ENCODE measurements at places on chromosomes 2 and 18.

DNA sequence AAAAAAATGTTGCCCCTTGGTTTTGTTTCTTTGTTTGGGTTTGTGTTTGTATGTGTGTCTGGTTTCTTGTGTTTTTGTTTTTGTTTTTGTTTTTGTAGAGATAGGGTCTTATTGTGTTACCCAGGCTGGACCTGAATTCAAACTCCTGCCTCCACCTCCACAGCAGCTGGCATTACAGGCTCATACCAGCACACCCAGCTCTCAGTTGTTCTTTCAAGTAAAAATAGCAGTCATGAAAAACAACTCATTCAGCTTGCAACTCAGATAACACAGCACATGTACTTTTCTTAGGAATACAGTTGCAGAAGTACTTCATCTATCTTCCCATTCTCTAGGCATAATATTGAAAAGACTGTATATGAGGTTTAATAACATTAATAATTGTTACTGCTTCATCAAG, 37.0 kb downstream of the ZC3H8 start:
- no peak for DNase-seq

GRCh38 chr2:230714136-230714480, 1.5 kb downstream of the CAB39 start:
- no peak for DNase-seq

DNA sequence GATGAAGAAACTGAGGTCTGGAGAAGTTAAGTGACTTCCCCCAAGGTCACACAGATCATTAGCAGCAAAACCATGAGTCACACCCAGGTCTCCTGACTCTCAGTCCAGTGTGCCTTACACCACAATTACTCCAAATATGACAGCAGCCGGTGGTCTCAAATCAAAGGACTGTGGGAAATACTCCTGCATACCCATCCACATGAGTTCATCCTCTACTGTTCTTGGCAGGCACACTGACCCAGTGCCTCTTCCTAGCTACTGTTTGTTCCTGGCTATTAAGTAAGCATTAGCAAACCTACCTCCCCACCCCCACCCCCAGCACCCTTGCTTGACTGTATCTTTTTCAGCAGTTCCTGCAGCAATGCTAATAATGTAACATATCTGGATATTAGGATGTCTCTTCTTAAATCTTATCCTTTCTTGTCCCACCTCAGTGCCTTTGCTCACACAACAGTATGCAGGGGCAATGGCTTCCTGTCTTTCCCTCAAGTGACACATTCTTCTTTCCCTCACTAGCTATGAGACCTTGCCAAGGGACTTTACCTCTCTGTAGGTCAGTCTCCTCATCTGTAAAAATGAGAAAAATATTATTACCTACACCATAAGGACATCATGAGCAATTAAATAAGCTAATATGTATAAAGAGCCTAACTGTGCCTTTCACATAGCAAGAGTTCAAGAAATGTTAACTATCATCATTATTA, 46.2 kb downstream of the FAM98A start:
- no peak for DNase-seq

GRCh38 chr2:147108548-147108947, 736.3 kb upstream of the ACVR2A start:
- DNase-seq = no peak

DNA sequence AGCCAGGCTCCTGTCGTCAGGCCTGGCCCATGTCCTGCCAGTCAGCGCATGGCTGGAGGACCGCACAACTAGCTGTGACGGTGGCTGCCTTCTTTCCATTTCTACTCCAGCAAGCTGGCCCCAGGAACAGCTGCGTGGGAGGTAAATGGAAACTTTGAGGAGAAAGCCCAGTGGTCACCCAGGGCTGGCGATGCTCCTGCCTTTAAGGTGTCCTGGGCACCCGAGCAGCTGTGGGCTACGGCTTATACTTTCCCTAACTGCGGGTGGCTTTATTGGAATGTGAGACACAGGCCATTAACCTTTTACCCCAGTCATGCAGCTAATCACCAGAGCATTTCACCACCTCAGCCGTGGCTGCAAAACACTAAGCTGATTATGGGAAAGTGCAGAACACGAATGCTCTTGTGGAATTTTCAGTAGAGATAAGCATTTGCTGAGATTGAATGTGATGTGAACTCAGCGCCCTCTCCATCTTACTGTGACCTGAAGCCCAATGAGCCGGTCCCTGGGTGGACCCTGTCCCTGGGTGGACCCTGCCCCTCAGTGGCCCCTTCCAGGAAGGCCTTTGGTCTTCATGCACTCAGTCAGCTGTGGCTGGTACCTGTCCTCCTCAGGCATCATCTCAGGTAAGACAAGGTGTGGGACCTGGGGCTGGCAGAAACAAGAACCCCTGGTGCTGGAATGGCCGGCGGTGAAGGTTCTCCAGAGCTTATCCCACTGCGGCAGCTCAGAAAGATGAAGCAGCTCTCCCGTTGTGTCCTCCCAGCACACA, 275.4 kb upstream of the HS6ST1 start:
- DNase-seq = no peak

GRCh38 chr2:109231996-109232705, 103.1 kb downstream of the SH3RF3 start:
- no peak for DNase-seq

DNA sequence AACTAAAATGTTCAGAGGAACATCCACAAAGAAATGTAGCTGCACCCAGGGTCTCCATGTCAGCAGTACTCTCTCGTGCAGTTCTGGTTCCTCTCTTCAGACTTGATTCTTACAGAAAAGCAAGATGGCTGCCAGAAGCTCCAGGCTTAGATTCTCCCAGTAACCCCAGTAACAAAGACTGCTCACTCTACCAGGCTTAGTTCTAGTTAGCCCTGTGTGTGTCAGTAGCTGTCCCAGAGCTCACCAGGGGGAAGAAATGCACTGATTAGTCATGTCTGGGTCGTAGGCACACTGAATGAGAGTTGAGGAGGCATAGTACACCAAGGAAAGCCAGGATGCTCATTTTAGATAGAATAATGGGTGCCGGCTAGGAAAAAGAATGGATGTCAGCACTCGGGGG, 395.0 kb upstream of the NRP2 start:
- DNase-seq = no peak

DNA sequence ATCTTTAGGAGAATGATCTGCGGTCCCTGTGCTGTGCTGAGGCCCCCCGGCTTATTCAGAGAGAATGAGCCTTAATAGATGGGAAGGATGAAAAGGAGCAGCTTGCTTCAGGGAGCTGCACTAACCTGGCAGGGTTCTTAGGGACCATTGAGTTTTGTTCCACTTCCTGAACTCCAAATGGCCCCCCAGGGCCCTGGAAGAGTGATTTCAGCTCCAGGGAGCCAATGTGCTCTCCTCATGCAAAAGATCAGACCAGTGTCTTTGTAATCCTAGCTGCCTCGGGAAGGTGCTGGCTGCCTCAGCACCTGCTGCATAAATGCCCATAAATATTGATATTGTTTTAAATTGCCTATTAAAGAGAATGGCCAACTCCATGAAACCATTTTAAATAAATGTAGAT, 210.2 kb downstream of the NCK2 start:
- DNase-seq = no peak

GRCh38 chr2:72894514-72894913, 7.3 kb downstream of the SPR start:
- no peak for DNase-seq

GRCh38 chr2:161352719-161353118, 44.5 kb downstream of the PSMD14 start:
- no peak for DNase-seq

GRCh38 chr2:165202239-165202638, 1.6 kb downstream of the SCN3A start:
- no peak for DNase-seq

DNA sequence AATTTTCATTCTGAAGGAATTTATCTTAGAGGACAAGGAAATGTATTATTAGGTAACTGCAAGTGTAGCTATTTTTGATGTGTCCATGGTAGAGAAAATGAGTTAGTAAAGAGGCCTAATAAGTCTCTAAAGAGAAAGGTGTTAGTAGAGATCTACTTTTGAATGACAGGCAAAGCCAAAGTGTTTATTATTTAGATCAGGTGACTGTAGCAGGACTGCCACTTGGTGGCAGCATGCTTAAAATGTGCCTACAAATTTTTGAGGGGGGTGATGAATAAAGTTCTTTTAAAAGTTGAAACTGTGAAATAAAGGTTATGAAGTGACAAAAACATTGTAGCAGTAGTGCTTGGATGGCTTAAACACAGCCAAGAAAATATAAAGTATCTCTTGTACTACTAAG, 421.5 kb upstream of the MEIS1 start:
- no peak for DNase-seq

DNA sequence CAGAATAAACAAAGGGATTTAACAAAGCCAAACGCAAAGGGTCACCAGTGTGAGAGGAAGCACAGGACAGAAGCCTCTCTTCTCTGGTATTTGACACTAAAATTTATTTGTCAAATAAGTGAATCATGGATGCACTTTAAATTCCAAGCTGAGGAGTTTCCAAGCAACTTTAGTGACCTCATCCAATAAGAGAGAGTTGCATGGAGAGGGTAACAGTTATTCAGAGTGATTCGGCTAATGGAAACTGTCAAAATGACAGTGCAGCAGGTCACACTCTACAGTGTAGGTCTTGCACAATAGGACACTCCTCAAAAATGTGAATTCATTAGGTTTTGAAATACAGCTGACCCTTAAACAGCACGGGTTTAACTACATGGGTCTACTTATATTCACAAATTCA, 103.9 kb upstream of the ACVR1C start:
- no peak for DNase-seq

DNA sequence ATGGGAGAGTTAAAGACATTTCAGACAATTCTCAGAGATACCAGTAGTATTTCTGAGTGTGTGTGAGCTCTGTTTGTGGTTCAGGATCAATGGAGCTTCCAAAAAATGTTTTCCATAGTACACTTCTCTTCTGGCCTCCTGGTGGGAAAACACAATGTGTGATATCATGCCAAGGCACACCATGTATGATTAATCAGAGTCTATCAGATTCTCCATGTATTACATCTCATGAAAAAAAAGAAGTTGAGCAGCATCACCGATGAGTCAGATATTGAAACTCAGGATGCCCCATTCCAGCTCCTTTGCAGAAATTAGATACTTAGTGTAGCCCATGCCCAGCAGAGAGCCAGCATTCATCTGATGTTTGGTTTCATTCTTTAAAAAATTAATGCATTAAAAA, 620.3 kb upstream of the POU3F3 start:
- DNase-seq = no peak

- no peak for DNase-seq
Observed at GRCh38 chr2:179954026-179954425, 53.1 kb downstream of the CWC22 start.

GRCh38 chr2:156196031-156196430, 136.5 kb downstream of the NR4A2 start:
- DNase-seq = no peak

DNA sequence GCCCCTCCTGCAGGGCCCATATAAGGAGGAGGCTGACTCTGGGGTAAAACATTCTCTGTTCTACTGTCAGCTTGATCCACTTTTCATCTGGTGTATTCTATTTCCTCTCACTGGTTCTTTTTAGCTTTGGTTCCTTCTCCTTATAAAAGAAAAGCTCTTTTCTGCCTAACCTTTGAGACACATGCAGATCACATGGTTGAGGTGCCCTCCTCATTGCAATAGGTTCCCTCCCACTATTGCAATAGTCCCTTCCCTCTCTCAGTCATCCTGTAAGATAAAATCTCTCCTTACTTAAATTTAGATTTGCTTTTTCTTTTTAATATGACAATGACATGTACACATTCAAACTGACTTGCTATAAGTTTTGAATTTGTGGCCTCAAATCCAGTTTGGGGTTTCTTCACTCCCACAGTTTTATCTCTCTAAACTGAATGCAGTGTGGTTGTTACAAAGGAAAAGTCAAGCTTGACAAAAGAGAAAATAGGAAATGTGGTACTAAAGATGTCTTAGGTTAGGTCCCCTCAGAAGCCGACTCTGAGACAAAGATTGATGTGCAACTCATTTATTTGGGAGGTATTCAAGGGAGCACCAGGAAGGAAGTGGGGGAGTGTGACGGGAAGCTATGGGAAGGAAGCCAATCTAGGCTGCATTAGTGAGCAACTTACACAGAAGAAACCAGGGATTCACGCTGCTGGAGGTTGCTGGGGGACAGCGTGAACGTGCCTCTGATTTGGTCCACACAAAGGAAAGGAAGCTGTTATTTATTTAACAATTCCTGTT, 127.6 kb upstream of the LINC00305 start:
- no peak for DNase-seq

- no peak for DNase-seq
Observed at GRCh38 chr2:170170281-170171040, 7.5 kb upstream of the MYO3B start.

DNA sequence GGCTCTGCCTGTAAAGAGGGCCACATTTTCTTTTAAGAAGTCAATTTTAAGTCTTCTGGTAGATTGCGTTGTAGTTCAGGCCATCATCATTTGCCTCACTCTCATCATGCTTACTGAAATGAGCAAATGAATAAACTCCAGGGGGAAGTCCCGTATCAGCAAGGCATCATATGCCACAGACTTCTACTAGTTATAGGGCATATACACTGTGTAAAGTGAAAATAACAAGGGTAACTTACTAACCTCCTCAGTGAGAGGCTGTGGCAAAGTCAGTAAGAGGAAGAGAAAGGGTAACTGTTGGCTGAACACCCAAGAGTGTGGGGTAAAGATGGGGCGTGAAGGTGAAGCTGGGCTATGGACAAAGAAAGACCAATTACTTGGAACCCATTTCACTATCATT, 456.2 kb downstream of the SPAG16 start:
- no peak for DNase-seq

- no peak for DNase-seq
Observed at GRCh38 chr18:24860978-24861680, 400.7 kb downstream of the HRH4 start.

DNA sequence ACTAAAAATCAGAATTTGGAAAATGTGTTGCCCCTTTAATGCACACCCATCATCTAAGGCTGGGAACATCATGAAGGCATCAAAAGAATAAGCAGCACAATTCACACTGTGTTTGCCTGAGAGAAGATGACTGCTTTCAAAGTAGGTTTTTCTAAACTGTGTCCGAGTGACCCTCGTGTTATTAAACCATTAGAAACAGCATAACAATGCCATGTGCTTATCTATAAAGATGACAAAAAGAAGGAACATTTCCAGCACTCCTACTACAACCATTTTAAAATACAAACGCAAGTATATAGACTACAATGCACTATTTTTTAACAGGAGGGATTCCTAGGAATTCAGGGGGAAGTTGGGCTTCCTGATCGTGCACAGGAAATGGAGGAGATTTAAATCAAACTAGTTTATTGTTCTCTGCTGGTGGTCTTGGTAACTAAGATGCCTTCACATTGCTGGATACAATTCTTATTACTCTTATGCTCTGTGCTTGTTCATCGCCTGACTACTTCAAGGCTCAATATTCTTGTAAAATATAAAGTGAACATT, 305.9 kb upstream of the CCDC68 start:
- no peak for DNase-seq

- no peak for DNase-seq
Observed at GRCh38 chr2:225598426-225598825, 198.9 kb downstream of the NYAP2 start.

DNA sequence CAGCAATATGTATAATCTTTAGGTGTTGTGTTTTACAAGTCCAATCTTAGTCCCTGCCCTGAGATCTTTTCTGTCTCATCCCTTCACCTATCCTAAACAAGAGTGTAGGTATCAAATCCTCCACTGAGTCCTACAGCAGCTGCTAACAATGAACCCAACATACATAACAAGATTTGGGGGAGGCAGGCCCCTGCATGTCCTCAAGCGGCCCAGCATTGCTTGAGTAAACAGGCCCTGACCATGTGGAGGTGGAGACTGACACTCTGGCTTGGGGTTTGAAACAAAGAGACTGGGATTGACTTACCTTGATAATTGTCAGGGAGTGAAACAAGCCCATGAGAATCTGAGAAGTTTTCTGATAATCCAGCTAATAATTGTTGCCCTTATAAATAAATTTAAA, 213.4 kb downstream of the STK39 start:
- no peak for DNase-seq

- DNase-seq = no peak
Observed at GRCh38 chr18:72768681-72769229, 99.0 kb downstream of the NETO1 start.
